Right renal pelvis (tissue), 4 donors: ENCODE measurements at places on chromosomes 7 and 10.

- DNase-seq, result no peak
Measured at GRCh38 chr7:27492224-27492623, 170.5 kb downstream of the HIBADH start.

- DNase-seq, result no peak
Measured at GRCh38 chr10:120460776-120461175, 3.7 kb downstream of the PLPP4 start.

- DNase-seq, result no peak
Measured at GRCh38 chr7:99032928-99033327, 111.0 kb downstream of the SMURF1 start.

- no peak for DNase-seq
Measured at GRCh38 chr7:141675436-141676215, 26.3 kb downstream of the DENND11 start.

- DNase-seq, result no peak
Measured at GRCh38 chr7:36686499-36686898, 37.8 kb downstream of the AOAH start.

GRCh38 chr7:24797270-24797669, 40.0 kb upstream of the GSDME start:
- DNase-seq, result no peak

DNA sequence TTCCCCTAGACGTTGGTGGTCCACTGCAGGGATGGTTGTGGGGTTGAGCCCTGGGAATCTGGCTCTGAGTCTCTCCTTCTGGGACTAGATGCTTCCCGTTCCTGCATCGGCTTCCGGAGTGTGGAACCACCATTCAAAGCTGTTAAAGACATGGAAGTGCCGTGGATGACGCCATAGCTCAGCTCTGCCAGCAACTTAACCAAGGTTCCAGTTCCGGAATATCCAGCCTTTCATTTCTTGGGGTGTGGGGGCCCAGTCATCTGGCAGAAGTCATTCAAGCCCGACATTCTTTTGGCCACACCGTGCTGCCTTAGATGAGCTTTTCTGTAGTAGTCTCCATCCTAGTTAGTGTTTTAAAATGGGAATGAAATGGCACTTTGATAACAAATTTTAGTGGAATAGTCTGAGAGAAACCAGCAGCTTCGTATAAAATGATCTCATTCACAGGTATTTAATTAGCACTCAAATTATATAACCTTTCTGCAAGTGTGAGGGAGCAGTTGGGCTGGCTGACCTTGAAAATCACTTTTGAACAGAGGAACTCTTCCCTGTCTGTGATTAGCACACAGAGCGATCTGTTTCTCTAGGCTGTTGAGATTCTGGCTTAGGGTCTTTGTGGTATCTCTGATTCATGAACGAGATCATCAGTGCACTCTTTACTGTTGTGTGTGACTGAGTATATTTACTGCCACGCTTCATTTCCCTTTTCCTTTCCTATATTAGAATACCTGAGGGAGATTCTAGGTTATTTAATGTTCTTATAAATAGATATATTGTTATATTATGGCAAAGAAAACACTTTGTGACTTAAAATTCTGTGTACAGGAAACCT, 19.9 kb downstream of the LMTK2 start:
- no peak for DNase-seq

DNA sequence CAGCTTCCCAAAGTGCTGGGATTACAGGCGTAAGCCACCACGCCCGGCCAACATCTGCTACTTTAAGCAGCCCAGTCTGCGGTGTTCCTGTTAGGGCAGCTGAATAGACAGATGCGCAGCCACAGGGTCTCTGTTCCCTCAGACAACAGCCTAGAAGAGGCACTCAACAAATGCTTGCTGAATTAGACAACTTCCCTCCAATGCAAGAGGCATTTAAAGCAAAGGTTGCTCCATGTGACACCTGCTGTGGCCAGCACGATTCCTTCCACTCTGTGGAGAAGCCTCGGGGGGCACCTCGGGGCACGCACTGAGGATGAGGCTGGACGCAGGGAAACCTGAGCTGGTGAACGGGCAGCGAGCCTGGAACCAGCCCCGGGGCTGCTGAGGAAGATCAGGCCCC, 237.8 kb downstream of the MAD1L1 start:
- no peak for DNase-seq

- DNase-seq, result no peak
Measured at GRCh38 chr10:43708262-43708661, 59.6 kb upstream of the ZNF32 start.

GRCh38 chr7:55073051-55073511, 54.3 kb downstream of the EGFR start:
- DNase-seq, result no peak

DNA sequence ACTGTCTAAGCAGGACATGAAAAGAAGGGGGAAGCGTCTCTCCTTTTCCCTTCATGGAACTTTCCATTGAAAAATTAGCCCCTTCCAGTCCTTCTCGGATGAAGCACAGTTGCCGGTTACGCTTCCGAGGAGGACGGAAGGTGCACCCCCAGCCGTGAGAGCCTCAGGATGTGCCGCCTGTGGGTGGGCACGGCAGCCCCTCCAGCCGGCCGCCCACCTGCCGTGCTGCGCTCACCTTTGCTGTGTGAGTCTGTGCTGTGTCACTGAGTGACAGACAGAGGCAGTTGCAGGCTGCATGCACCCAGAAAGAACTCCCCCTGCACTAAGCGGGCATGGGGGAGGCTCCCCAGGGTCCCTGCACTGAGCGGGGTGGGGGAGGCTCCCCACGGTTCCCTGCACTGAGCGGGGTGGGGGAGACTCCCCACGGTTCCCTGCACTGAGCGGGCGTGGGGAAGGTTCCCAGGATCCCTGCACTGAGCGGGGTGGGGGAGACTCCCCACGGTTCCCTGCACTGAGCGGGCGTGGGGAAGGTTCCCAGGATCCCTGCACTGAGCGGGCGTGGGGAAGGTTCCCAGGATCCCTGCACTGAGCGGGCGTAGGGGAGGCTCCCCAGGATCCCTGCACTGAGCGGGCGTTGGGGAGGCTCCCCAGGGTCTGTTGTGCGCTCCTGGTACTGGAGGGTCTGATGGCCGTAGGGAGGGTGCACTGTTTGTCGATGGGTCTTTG, 74.2 kb downstream of the DNAJB6 start:
- DNase-seq, result no peak

GRCh38 chr7:121954803-121955202, 81.8 kb downstream of the PTPRZ1 start:
- no peak for DNase-seq

DNA sequence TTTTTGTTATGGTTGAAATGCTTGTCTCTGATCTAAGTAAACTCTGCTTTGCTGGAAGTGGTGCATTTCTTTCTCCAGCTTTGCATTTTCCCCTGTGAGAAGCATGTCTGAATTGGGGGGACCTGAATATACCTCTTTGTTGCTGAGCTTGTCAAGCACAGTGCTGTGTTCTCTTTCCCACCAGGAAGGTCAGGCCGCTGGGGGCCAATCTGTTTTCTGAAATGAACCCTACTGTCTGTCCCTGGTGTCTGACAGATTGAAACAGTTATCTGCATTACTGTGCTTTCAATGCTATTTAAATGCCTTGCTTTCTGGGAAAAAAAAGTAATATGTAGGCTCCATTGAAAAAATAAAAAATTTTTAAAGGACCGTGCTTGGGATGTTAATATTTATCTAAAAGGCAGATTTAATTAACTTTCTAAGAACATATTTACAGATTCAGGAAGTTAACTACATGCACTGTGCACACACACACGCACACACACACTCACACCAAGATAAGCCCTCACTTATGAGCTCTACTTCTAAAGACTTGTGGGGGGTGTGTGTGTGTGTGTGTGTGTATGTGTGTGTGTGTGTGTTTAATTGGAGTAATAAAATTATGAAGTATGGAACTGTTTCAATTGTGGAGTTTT, 127.0 kb upstream of the FZD1 start:
- no peak for DNase-seq

- DNase-seq, result peak; percentile 50
Measured at GRCh38 chr7:7181519-7182155, 707 bp upstream of the C1GALT1 start.

GRCh38 chr7:82291931-82292330, 151.6 kb downstream of the CACNA2D1 start:
- DNase-seq, result no peak

- DNase-seq, result no peak
Measured at GRCh38 chr7:325051-325798, 35.3 kb downstream of the FOXL3 start.

GRCh38 chr7:108027239-108027638, 24.3 kb upstream of the LAMB1 start:
- DNase-seq, result no peak

DNA sequence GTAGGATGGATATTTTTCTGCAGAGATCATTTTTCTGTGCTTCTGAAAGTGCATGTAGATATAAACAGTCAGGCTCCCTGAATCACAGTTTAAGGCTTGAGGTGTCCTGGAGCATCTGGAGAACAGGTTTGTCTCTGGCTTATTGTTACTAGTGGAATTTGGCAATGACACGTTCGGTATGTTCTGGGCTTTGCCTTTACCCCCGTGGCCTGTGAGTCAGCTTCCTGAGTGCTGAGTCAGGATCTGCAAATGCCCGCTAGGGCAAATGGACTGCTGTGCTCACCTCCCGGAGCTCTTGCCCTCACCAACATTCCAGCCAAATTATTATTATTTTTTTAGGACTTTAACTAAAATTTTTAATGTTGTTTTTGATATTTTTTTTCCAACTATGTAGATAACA, 192.5 kb upstream of the PRSS1 start:
- DNase-seq, result no peak

DNA sequence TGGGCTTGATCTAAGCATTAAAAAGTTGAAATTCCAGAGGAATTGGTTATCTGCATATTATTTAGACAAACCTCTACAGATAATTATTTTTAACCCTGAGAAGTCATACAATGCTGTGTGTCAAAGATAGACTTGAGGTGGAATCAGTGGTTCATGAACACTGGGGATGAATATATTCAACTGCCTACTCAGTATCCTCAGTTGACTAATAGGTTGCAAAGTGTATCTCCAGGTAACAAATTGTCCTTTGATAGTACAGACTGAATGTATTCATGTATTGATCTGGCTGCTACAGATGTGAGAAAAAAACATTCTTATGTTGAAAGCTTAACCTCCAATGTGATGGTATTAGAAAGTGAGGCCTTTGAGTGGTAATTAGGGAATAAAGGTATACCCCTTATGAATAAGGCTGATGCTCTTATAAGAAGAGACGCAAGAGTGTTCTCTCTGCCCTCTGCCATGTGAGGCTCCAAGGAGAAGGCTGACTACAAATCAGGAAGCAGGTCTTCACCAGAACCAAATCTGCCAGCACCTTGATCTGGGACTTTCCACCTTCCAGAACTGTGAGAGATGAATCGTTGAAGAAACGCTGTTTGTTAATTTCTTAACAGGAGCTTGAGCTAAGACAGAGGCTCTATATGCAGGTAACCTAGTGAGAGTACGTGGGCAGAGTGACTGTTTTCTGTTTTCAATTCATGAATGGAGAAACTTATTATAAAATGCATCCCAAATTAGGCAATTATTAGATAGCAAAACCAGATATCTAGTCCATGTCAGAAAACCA, 7.5 kb downstream of the MRPL32 start:
- no peak for DNase-seq

DNA sequence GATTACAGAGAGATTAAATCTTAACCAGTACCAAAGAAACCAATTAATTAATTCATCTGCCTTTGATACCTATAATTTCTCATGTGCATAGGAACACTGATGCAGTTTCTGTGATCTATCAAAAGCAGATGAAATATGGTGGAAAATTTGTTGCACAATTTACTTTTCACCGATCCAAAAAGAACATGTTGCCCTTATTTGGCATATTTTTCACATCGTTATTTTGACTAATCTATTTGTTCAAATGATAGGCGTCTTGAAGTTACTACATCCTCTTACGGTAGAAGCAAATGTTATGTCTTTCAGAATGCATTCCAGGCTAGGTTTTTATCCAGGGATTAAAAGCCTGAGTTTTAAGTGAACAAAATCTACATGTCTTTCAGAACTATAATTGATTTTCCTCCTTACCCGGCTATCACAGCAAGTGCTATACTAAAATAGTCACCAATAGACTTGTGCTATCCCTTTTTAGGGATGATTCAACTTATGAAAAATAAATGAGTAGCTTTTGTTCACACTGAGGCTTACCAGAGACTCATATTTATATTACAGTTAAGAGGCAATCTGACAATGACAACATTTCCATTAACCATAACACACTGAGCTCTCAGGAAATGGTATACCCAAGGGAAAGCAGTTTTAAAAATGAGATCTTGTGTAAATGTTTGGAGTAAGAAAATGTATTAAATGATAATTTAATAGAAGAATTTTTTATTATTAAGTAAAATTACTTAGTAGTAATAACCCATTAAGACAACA, 16.8 kb upstream of the TES start:
- DNase-seq, result no peak

- DNase-seq, result peak; percentile 56
Measured at GRCh38 chr10:103244666-103245271, 918 bp upstream of the RPEL1 start.

DNA sequence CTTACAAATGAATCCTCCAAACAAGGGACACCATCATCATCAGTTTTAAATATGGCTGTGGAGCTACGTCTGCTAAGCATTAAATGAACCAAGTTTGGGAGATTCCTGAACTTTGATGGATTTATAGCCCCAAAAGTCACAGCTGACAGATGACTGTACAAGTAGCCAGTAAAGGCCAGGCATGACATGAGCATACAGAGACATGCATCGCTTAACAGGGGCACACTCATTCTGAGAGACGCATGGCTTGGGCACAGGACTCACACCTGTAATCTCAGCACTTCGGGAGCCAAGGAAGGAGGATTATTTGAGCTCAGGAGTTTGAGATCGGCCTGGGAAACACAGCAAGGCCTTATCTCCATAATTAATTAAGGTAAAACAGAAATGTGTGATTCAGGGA, 166.2 kb downstream of the PARD3 start:
- no peak for DNase-seq
